Nasal cavity respiratory epithelium epithelial cell of viscerocranial mucosa (primary cell): ENCODE measurements at places on chromosomes 11 and 22. TPM values are rescaled to one million over a fixed set of nuclear protein-coding genes. Genes with fewer than 3 reads are reported as not detected.

FXYD6 gene
- total RNA-seq: not detected in 2 replicates

DLG2 gene
- 0.68 and 0.71 TPM in 2 replicates for total RNA-seq

F2 gene
- under 0.01 and 0.07 TPM in 2 replicates for total RNA-seq

OR10AG1 gene
- total RNA-seq: not detected in 2 replicates

PRR5 gene
- total RNA-seq: 7.2 and 22.1 TPM in 2 replicates

MTA2 gene
- 183 and 215 TPM in 2 replicates for total RNA-seq

RASSF10 gene
- total RNA-seq: 2.1 and 3.3 TPM in 2 replicates

CSTPP1 gene
- total RNA-seq: 5.1 and 15.7 TPM in 2 replicates

ASCL2 gene
- total RNA-seq: 0.21 and 1.0 TPM in 2 replicates

TMEM45B gene
- 59.0 and 253 TPM in 2 replicates for total RNA-seq

DEFB131B gene
- total RNA-seq: not detected in 2 replicates

ZP1 gene
- total RNA-seq: not detected in 2 replicates

CDC45 gene
- total RNA-seq: 0.21 and 0.68 TPM in 2 replicates

SELENOH gene
- total RNA-seq: 73.5 and 83.4 TPM in 2 replicates

FAM111B gene
- total RNA-seq: under 0.01 and 0.07 TPM in 2 replicates

RBMXL2 gene
- not detected in 2 replicates for total RNA-seq

P2RY6 gene
- 0.64 TPM in 1 of 2 replicates, not detected in the other for total RNA-seq

HTR3A gene
- 0.14 TPM in 1 of 2 replicates, not detected in the other for total RNA-seq
